Activated CD4-positive, alpha-beta T cell treated with anti-CD3 and anti-CD28 coated beads, Interleukin-2, amount 10 ng/mL, durations not matched to agents 7 days and 5 days (primary cell): ENCODE measurements at places on chromosomes 11 and 22.
A peak's percentile ranks its signal among the peaks of the same experiment; 100 is the strongest.

DNA sequence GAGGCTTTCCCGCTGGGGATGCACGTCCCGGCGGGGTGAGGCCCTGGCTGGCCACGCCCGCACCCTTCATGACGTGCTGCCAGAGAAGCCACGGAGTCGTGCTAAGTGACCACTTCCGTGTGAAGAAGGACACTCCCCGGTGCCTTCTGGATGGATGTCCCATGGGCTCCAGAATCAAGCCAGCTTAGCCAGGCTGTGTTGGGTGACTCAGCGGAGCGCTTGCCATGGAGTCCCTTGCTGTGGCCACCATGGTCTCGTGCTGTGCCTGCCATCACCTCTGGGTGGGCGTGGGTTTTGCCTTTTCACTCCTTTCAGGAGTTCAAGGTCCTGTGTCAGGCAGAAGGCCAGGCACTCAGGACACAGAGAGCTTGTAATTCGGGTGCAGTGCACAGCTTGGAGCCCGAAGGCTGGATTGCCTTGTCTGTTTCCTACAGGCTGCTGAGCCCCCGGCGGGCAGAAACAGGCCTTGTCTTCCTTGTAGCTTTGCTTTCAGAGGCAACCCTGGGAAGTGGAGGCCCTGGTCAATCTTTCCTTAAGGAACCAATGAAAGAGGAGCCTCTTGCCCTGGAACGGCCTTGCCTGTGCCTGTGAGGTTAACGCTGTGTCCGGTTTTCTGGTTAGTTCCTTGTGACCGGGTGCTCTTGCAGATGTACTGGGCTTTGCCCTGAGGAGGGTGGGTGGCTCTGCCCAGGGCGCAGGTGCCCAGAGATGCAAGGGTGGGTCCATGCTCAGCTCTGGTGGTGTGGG is 268.6 kb downstream of the TBC1D22A start:
- no peak overlapping the region for H3K27ac ChIP-seq
- H3K4me1 ChIP-seq: no peaks in the 10 kb centered on the region
- no peaks in the 10 kb centered on the region for H3K36me3 ChIP-seq
- no peak for DNase-seq

DNA sequence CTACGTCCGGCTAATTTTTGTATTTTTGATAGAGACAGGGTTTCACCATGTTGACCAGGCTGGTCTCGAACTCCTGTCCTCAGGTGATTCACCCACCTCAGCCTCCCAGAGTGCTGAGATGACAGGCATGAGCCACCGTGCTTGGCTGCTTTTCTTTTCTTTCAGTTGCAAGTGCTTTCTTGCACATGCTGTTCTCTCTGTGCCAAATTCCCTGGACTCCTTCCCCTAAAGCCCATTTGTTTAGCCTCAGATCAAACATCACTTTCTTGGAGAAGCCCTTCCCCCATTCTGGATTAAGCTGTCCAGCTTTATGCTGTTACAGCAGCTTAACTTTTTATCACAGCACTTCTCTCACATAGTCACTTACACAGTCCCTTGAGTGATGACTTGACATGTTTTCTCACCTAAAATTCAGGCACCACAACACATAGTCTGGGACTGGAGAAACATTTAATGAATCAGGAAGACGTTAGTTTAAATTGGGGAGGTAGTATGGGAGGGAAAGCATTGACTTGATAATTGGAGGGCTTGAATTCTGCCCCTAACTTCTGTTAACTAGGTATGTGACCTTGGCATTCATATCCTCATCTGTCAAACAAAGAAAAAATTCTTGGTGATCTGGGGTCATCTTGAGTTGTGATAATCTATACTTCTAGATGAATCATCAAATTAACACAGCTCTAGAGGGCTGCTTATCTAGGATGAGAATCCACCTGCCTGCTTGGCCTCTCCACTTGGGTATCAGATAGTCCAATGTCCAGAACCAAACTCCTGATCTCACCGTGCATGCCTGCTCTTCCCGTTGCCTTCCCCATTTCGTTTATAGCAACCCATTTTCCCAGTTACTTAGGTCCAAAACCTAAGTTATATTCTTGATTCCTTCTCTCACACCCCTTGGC is 18.4 kb downstream of the ACO2 start:
- H3K36me3 ChIP-seq: no peaks in the 10 kb centered on the region
- no peaks in the 10 kb centered on the region for H3K27me3 ChIP-seq
- H3K4me3 ChIP-seq: no peak overlapping the region
- no peak overlapping the region for H3K27ac ChIP-seq
- no peak for DNase-seq

GRCh38 chr11:35990170-35990569 is 46.3 kb downstream of the LDLRAD3 start:
- peaks cover 38% of the 10 kb centered on the region for H3K27me3 ChIP-seq
- H3K4me3 ChIP-seq: no peak overlapping the region
- no peak for DNase-seq
- peaks cover 23% of the 10 kb centered on the region for H3K4me1 ChIP-seq
- no peaks in the 10 kb centered on the region for H3K36me3 ChIP-seq

DNA sequence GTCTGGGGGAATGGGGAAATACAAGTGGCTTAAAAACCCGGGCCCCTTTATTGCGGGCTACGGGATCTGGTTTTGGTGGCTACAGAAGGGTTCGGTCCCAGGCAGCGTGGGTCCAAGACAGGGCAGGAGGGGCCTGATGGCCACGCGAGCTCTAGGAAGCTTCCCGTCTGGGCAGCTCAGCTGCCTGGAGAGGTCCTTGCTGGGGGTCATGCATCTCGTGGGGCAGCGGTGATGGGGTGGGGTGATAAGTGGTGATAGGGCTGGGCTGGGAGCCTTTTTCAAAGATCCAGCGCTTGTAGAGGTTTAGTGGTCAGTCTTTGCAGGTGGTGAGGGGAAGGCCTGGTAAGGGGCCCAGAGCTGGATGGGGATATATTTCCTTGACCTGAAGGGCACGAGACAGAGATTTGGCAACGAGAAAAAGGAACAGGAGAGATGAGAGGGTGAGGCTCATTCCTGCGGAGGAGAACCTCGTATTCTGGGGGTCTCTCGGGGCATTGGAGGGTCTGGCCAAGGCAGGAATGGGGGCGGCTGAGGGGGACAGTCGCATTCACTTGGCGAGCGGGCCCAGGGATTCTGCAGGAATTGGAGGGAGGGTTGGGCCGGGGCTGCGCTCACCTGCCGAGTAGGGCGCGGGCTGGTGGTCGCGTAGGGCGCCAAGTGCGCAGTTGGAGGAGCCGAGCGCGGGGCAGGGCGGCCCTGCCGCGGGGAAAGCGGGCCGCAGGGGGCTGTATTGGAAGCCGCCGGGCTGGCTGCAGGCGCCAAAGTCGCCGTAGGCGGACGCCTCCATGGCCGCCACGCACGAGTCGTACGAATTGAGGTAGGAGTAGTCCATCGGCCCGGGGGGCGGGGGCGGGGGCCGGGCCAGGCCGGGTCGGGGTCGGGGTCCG is 560 bp downstream of the PHOX2A start:
- H3K27me3 ChIP-seq: peaks cover 46% of the 10 kb centered on the region
- peaks cover 13% of the 10 kb centered on the region for H3K36me3 ChIP-seq
- no peak for DNase-seq
- H3K27ac ChIP-seq: peak overlapping the region; percentile 26
- peaks cover 25% of the 10 kb centered on the region for H3K4me1 ChIP-seq
